ENCODE measurements at places on chromosomes 4 and X.

GRCh38 chr4:76823495-76823894 is 74.4 kb downstream of the SOWAHB start:
- no peak for DNase-seq

- DNase-seq = no peak
These were observed 74.7 kb downstream of the UGT8 start for GRCh38 chr4:114673306-114673705.

GRCh38 chr4:102493794-102494193 is 7.4 kb upstream of the NFKB1 start:
- DNase-seq = no peak

- no peak for DNase-seq
These were observed 3.7 kb downstream of the STATH start for GRCh38 chr4:69999420-69999819.

GRCh38 chr4:40321574-40322275 is 13.4 kb upstream of the CHRNA9 start:
- DNase-seq = no peak

DNA sequence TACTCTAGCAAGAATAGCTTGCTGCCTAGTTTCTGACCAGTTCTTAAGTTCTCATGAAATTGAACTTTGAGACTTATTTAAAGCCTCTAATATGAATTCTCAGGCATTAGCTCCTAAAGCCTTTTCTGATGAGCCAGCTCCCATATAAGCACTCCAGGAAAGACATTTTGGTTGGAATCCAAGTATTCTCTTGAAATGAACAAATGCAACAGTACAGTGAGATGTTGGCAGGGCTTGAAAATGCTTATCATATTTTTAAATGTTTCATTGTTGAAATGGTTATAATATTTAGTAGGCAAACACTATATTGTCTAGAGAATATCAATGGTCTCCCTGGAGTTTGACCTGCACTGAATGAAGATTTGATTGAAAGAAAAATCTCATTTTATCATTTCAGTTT is 240.3 kb downstream of the ANK2 start:
- no peak for DNase-seq
